Esophagus muscularis mucosa (tissue), 4 donors: ENCODE measurements at places on chromosomes 13 and 19. TPM values are rescaled to one million over a fixed set of nuclear protein-coding genes. Genes with fewer than 3 reads are reported as not detected.

Gene ZNF878
- total RNA-seq: 1.5 TPM

DNA sequence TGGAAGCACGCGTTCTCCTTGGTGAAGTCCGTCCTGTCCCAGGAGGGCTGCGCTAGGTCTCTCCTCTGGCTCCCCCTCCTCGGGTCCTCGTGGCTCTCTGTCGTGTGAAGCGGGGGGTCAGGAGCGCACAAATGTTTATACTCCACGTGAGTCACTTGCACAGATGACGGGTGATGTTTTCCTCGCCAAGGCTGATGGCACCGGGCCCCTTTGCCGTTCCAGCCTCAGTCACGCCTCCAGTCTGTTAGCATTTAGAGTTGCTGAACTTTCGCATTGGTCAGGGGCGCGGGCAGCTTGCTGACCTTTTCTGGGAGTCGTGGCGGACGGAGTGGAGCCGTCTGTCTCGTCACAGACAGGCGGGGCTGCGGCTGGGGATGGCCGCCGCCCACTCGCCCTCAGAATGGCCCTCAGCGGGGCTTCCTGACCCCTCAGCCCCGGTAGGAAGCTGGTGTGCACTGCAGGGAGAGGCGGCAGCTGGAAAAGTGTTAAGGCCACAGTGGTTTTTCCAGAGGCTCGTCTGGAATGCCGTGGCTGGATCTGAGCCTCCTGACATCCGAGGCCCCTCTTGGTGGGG is 13.7 kb downstream of the KLHL26 start:
- H3K27me3 ChIP-seq: no peaks in the 10 kb centered on the region
- H3K27ac ChIP-seq: peak overlapping the region; percentile 85
- DNase-seq: peak; percentile 96
- H3K4me1 ChIP-seq: peaks cover 73% of the 10 kb centered on the region

Gene IL17D
- total RNA-seq: 4.2 TPM

- peaks cover 3% of the 10 kb centered on the region for H3K4me1 ChIP-seq
- no peak within 1 kb of the TSS for H3K4me3 ChIP-seq
- H3K27ac ChIP-seq: no peak within 1 kb of the TSS
- no peaks in the 10 kb centered on the region for H3K36me3 ChIP-seq
Observed at GRCh38 chr19:15934332-15935078, at the start of gene CYP4F11. Gene CYP4F11, minus strand, starts transcription at chr19:15934529. Its CDS starts 121 bp downstream, at chr19:15934408.

- no peak for DNase-seq
- no peaks in the 10 kb centered on the region for H3K27me3 ChIP-seq
- H3K36me3 ChIP-seq: no peaks in the 10 kb centered on the region
- peaks cover 5% of the 10 kb centered on the region for H3K4me1 ChIP-seq
Observed at GRCh38 chr19:31264041-31264778, 85.0 kb downstream of the TSHZ3 start.
